Hindlimb muscle (tissue), 1 donor: ENCODE measurements at places on chromosomes 2 and 18. TPM values are rescaled to one million over a fixed set of nuclear protein-coding genes. Genes with fewer than 3 reads are reported as not detected.

The C2orf72 gene
- polyA plus RNA-seq: 0.31 TPM

DNA sequence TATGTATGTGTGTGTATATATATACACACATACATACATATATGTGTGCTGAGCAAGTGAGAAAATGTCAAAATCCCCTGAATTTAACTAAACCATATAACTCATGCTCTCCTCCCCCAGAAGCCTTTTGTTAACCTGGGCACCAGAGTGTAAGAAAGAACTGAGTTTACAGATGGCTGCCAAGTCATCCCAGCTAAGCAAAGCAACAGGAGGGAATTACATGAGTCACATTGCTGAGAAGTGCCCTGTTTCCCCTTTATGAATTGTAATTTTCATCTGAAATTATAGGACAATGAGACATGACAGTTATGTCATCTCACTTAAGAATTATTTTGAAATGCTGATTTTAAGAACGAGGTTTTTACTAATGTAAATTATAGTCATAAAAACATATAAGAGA, 29.9 kb downstream of the SCN7A start:
- no peak for DNase-seq

DNA sequence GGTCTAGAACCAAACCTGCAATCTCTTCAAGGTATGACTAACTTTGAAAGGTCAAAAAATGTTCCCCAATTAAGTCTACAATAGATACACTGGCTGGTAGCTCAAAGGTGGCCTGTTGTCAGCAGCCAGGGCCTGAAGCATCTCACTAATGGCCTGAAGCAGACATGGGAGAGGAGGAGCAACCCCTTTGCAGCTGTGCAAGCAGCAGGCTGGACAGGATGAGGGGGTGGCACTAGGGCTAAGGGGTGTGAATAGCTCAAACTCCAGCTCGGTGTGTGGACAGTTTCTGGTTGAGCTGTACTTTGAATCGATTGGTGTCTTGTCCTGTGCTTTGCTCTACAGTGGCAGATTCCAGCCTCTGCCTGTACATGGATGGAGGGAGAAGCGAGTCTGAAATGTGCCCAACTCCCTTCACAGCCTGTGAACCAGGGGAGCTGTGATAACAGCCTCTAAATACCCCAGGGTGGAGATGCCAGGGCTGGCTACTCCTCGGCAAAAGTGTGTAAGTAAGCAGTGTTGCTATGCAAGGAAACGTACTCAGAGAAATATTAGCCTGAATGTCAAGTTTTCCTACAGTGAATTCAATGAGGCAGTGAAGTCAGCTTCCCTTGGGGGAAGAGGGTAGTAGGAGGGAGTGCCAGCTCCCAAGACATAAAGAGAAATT, 34.7 kb upstream of the DTNB start:
- no peak for DNase-seq

The CD28 gene
- polyA plus RNA-seq: 6.0 TPM

The PLA2R1 gene
- polyA plus RNA-seq: 1.4 TPM

The GPR155 gene
- polyA plus RNA-seq: 3.7 TPM

DNA sequence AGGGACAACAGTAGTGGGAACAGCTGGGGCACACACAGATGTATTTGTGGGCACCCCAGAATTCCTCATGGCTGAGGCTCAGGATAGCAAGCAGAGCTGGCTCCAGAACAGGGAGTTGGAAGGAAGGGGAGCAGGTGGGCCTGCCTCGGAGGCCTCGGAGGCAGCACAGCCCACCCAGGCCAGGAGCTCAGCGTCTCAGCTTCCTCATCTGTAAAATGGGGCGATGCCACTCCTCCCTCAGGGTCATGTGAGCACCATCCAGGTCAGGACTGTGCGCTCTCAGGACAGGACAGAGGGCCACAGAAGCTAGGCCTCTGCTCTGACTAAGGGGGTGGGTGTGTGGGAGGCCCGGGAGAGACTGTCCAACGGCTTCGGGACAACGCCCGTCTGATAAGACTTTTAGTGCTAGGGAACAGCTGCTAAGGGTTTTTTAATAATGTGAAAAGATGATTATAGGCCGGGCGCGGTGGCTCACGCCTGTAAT, 106.2 kb downstream of the HDAC4 start:
- DNase-seq: no peak

- DNase-seq: no peak
Measured at GRCh38 chr2:141652308-141652707, 478.5 kb downstream of the LRP1B start.

- no peak for DNase-seq
Measured at GRCh38 chr2:3644246-3644525, 13.8 kb upstream of the ALLC start.

The THUMPD2 gene
- 19.2 TPM for polyA plus RNA-seq

GRCh38 chr18:68284236-68284780, 430.6 kb downstream of the TMX3 start:
- DNase-seq: no peak

The ABCB11 gene
- not detected for polyA plus RNA-seq

GRCh38 chr2:201642086-201642578, 1.2 kb downstream of the TMEM237 start:
- DNase-seq: no peak

The IL18RAP gene
- 0.14 TPM for polyA plus RNA-seq

- DNase-seq: peak; percentile 6
Measured at GRCh38 chr2:45567974-45568789, 42.9 kb downstream of the SRBD1 start.

DNA sequence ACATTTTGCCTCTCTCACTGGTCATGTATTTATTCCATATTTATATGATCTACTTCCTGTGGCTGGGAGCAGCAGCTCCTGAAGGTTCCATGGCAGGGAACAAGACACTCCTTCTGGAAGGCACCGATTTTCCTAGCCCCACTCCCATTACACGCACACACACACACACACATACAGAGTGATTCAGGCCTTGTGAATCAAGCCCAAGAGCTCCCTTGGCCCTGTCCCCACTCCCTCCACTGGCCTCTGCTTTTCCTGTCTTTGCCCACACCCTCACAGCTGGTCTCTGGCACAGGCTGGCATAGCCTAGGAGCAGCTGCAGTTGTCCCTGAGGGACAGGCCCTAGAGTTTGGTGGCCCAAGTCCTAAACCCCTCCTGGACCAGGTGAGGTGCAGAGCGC, 201.7 kb downstream of the NAPG start:
- DNase-seq: peak; percentile 57

DNA sequence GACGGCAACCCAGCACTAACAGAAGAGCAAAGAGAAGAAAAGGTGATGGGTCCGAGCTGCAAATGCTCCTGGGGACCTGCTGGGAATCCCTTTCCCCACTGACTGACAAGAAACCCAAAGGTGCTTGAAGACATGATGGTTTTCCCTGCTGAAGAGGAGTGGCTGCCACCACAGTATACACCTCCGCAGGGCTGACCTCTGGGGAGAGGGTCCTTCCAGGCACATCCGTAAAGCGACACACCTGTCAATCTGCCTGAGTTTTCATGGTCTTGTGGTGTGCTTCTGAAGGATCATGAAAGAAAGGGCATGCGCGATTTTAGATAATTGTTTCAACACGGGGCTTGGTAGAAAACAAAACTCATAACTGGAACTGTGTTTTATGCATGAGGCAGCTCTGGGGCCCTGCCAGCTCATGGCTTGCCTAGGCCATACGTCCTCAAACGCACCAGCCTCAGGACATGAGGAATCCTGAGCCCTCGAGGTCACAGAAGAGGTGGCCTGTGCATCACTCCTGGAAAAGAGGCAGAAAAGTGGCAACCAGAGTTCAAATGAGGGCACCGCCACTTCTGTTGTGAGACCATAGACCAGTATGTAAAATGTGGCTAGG, 51.8 kb downstream of the SERTAD2 start:
- no peak for DNase-seq

The GRHL1 gene
- 1.9 TPM for polyA plus RNA-seq

The COL4A3 gene
- polyA plus RNA-seq: 0.03 TPM

The GREB1L gene
- 7.9 TPM for polyA plus RNA-seq

DNA sequence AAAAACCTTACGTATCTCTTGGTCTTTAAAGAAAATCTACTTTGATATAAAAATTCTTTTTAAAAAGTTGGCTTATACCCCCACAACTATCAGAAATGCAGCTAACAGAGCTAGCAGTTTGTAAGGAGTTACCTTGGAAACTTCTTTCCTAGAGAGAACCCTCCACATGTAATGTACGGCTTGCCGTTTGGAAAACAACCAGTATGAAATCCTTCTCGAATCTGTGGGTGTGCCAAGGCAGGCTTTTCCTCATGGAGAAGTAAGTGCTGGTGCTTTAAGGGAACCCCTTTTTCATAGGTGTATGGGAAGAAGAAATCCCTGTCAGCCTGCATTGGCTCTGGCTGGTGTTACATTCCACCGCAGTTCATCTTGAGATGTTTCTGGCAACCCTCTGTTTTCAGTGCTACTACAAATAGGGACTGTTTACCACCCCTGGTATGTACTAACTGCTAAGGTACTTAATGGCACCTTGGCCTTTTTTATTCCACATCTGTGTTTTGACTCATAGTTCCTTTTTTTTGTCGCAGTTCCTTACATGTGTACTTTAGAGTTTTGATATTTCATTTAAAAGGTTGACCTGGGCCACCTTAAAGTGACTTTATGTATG, 248.4 kb downstream of the FHOD3 start:
- no peak for DNase-seq

- no peak for DNase-seq
Measured at GRCh38 chr2:38685116-38685735, 19.3 kb downstream of the GALM start.

The CEP68 gene
- polyA plus RNA-seq: 32.4 TPM

The SLC9A4 gene
- polyA plus RNA-seq: not detected

- DNase-seq: no peak
Measured at GRCh38 chr2:42767899-42768705, 4.2 kb upstream of the OXER1 start.

The DYNC2LI1 gene
- polyA plus RNA-seq: 14.9 TPM

- no peak for DNase-seq
Measured at GRCh38 chr18:49212819-49213218, 247.6 kb downstream of the DYM start.
